CD8-positive, alpha-beta T cell (primary cell): ENCODE measurements at places on chromosomes 7 and 10.

DNA sequence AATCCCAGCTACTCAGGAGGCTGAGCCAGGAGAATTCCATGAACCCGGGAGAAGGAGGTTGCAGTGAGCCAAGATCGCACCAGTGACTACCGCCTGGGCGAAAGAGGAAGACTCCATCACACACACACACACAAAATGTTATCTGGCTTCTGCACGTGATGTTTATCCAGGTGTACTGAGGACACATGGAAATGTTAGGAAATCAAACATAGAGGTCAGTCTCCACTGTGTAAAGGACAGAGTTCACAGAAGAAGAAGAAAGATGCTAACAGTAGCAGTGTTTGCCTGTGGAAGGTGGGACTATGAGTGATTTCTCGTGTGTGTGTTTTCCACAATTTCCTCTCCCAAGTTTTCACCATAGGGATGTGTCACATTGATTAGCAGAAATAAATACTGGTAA is 256.9 kb downstream of the ELMO1 start:
- no peak for DNase-seq

DNA sequence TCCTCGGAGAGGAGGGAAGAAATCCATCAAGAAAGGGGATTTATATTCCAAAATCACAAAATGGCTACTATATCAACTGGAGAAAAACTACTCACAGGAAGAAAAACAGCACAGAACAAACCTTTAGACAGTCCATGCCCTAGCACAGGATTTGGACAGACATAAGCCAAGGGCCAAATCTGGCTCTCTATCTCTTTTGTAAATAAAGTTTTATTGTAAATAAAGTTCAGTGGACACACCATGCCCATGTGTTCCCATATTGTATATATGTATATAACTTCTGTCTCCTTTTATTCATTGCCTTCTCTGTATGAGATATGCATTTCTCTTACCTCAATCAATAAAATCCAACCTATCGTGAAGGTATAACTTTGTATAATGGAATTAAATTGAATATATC is 742.8 kb upstream of the LRRTM3 start:
- DNase-seq, result no peak

DNA sequence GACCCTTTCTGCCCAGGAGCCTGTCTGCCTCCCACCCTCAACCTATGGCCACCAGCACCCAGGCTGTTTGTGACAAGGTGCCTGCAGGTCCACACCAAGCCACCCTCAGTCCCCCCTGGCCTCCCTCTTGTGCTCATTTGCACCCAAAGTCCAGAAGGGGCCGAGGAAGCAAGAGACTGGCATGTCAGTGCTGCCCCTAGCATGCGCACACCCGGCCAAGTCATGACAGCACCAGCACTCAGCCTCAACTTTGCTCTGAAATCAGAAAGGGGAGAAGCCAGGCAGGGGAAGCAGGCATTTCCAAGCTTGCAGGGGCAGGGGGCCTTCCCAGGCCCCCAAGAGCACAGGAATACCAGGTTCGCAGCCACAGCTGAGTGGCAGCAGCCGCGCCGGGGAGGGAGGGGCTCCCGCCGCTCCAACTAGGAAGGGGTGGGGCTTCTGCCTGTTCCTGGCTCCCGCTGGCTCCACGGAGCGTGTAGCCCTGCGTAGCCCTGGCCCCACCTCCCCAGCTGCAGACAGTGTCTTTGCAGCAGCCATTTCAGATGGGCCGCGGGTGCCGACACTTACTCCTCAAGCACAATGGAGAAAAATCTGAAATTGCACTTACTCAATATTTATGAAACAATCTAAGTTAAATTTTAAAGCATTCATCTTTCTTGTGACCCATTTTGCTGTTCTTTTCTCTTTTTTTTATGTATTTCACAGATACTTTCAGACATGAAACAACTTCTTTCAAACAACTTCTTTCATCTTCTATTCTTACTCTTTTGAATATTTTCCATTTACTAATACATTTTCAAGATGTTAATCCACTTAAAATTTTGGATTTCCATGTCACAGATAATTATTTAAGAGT is 54.9 kb upstream of the ABCB5 start:
- no peak for DNase-seq

GRCh38 chr10:75019370-75019769 is 92.1 kb upstream of the SAMD8 start:
- DNase-seq, result no peak

DNA sequence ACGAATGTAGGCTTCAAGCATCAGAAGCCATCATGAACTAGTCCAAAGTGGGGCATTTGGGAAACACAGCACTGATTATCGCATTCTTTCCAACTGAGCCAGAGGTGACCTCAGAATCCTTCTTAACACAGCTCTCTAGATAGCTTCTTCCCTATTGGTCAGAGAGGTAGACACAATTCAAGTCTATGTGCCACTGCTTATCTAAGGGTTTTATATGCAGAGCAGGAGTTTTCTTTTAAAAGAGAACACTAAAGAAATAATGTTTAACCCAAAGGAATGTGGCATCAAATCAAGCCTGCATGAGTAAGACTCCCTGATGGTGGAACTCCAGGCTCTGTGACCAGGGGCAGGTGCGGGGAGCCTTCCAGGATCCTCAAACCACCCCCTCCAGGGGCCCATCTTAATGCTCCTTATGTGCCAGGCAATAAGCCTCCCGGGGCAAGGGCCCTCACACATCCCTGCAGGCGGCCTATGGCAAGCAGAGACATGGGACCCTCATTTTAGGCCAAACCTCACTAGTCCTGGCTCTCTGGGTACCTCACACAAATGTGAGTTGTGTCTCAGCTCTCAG is 13.8 kb downstream of the HSPA12A start:
- no peak for DNase-seq

- no peak for DNase-seq
Observed at GRCh38 chr10:125700355-125700911, 17.5 kb upstream of the TEX36 start.

DNA sequence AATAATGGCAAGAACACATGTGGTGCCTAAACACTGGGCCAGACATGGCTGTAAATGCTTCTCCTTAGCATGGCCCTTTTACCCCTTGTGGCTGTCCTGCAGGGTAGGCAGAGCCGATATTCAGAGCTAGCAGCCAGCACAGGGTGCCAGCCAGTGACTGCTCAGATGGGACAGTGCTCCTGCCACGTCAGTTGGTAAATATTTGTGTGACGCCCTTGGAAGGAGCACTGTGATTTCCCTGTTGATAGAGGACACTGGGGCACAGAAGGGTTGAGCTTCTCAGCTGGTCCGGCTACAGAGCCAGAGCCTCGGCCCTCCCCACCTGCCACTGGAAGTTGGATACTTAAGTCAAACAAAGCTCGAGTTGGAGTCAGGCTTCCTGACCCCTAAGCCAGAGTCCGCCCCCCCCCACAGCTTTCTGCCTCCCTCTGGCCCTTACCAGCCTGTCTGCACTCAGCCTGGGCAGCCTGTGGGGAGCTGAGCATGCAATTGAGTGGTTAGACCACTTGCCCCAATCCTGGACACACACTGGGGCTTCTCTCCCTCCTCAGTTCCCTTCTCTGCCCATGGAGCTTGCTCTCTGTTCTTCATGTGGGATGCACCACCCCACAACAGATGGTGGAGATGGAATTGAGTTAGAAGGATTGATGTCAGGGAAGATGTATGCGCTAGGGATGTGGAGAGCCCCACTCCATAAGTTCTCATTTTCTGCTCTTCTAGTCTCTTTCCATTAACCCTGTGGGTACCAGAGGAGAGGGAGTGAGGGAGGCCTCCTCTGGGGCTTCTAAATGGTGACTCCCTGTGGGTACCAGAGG is 350.8 kb downstream of the PLXNA4 start:
- no peak for DNase-seq

- no peak for DNase-seq
Observed at GRCh38 chr7:73391396-73391795, 42.2 kb upstream of the FZD9 start.

DNA sequence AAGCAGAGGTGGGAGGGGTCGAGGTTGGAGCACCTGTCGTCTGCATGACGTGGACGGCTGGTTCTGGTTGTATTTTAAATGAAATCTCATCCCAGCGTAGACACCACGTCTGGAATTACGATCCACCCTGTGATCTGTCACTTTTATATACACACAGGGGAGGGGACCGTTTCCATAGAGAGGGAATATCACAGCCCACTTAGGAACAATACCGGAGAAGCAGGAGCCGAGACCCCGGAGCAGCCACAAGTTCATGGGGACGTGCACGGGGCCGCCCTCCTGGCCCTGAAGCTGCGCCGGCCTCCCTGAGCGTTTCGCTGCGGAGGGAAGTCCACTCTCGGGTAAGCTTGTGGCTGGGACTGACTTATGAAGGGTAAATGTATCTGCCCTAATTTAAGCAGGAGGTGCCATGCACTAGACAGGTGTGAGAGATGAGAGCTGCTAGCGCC is at the start of gene UCN3:
UCN3 (plus strand) TSS at position 77 of the 449 bp plus-strand sequence. CDS start 8,755 bp downstream, outside the sequence.
- no peak for DNase-seq

DNA sequence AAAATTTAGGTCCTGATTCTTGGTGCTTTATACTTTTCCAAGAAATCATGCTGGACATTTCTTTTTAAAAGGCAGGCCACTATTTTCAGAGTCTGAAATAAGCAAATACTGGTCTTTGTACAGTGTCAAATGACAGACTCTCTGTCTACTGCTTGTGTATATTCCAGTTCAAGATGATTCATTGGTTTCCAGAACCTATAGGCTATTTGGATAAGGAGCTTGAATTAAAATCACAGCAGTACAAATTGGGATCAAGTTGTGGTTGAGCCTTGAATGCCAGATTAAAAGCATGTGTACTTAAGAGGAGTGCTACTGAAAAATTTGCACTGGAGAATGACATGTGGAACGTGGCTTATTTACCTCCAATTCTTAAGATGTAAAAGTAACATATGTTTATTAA is 10.7 kb downstream of the KMT2E start:
- no peak for DNase-seq

DNA sequence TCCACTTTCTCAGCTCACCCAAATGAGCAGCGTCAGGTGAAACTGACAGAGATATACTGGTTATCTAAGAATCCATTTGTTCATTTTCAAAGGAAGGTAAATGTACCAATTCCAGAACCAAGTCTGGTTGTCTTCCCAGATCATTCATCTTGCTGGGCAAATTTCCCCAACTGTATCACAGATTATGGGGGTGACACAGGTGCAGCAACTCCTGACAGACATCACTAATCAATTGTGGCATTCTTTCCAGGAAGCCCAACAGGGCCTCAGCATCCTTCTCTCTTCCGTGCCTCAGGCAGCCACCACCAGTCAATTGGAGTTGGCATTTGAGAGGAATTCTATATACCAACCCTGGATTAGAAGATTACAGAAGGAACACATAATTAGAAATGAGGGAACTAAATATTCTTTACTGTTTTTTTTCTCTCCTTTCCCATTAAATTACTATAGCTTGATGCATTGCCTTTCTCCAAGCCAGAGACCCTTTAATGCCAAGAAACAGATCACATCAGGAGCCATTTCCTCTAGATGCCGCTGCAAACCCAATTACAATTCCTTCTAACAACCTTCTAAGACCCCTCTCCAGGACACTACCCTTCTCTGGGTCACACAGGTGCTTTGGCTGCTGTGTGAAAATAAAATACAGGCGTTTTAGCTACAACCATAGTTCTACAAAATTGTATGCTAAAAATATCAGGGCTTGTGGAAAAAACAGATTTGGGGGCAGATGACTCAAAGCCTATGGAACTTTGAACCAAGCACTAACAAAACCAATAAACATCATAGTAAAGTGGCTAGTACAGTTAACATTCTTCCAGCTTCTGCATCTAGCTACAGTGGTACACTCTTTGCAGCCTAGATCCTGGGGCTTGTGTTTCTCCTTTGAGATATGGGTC is 291.6 kb downstream of the RNLS start:
- no peak for DNase-seq

DNA sequence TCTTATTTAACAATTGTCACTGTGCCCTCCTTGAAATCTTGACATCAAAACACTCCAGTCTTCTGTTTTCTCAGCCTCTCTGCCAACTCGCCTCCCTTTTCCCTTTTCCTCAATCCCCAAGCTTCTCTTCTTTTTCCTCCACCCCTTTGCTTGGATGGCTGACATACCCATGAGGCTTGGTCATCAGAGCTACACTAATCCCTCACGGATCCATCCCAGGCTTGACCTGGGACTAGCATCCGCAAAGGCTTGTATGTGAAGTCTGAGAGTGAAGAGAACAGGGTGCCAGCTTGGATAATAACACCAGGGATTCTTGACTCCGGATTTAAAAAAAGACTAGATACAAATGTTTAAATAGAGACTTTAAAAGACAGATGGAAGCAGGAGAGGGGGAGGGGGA is 428.8 kb upstream of the C7orf33 start:
- DNase-seq, result no peak

DNA sequence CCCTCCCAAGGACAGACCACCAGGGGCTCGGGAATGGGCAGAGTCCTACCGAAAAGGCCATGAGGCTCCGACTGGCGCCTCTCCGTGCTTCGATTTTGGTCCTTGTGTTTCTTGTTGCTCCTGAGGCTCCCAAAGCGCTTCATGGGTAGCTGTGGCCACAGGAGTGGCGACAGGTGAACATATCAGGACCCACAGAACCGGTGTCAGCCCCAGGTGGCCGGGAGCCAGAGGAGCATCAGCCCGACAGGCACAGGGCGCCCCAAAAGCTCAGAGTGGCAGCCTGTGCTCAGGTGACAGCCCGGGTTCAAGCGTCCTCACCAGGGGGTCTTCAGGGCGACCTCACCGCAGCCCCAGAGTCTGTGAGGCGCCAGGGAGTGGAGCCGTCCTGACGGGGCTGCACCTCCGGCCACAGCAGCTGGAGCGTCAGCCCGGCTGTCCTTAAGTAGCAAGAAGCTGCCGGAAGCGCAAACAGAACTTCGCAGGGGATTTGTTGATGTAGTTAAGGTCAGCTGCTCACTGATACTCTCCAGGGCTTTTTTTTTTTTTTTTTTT is 141.0 kb downstream of the PRKAG2 start:
- DNase-seq, result no peak

DNA sequence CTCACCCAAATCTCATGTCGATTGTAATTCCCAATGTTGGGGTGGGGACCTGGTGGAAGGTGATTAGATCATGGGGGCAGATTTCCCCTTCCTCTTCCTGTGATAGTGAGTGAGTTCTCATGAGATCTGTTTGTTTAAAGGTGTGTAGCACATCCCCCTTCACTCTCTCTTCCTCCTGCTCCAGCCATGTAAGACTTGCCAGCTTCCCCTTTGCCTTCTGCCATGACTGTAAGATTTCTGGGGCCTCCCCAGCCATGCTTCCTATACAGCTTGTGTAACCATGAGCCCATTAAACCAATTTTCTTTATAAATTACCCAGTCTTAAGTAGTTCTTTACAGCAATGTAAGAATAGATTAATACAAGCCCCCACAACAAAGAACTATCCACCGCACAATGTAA is 109.9 kb upstream of the JAZF1 start:
- DNase-seq, result no peak

- no peak for DNase-seq
Observed at GRCh38 chr7:23470330-23471105, at the start of gene IGF2BP3. Gene IGF2BP3, minus strand, starts transcription at chr7:23470491. Its CDS starts 381 bp downstream, at chr7:23470110.

DNA sequence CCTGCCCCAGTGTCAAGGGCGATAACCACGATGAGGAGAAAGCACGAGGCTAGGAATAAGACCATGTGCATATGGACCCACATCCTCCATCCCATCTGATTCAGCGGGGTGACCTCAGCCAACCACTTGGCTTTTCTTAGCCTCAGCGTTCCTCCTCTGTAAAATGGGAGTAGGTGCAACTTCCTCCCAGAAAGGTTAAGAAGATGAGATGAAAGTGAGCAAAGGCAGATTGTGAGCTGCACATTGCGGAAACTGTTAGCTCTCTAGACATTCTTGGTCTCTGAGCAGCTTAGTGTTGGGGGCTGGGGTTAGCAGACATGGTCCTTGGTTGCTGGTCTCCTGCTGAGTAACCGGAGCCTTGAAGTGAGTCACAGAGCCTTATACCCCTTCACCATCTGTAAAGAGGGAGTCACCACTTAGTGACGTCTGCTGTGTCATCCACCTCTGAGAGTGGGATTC is 497.3 kb upstream of the GALNT17 start:
- DNase-seq, result no peak

- DNase-seq, result no peak
Observed at GRCh38 chr10:35639728-35640401, 2.2 kb downstream of the FZD8 start.
